Chondrocyte (in vitro differentiated cells): ENCODE measurements at places on chromosomes 3 and 15. TPM values are rescaled to one million over a fixed set of nuclear protein-coding genes. Genes with fewer than 3 reads are reported as not detected.

DNA sequence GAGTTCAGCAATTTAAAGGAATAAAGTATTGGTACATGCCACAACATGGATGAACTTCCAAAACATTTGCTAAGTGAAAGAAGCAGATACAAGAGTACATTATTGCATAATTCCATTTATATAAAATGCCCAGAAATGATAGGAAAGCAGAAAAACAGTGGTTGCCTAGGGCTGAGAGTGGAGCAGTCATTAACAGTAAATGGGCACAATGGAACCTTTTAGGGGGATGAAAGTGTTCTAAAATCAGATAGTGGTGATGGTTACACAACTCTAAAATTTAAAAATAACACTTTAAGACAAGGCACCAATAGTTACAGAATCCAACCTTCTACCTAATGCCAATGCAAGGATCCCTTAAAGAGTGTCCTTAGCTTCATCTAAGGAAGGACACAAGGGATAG lies 34.6 kb downstream of the MSL2 start:
- H3K27me3 ChIP-seq, result no peaks in the 10 kb centered on the region
- H3K27ac ChIP-seq, result no peak overlapping the region
- no peak for DNase-seq
- peaks cover 35% of the 10 kb centered on the region for H3K4me1 ChIP-seq
- no peak overlapping the region for H3K4me3 ChIP-seq
- H3K36me3 ChIP-seq, result no peaks in the 10 kb centered on the region

- no peaks in the 10 kb centered on the region for H3K36me3 ChIP-seq
- H3K27ac ChIP-seq, result no peak overlapping the region
- no peak for DNase-seq
- H3K27me3 ChIP-seq, result no peaks in the 10 kb centered on the region
Measured at GRCh38 chr3:124037326-124037725, 45.4 kb upstream of the ROPN1 start.

DNA sequence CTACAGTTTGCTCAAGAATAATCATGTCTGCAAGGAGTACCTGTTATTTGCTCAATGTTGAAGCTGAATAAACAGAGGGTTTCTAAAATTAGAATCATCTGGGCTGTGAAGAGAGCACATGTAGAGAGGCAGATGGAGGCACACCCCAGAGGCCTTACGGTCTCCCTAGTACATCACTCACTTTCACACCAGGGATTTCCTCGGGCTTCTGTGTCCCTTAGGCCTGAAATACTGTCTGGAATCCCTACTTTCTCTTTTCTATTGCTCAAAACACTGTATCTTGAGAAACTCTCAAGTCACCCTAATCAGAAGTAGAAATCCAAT lies 473.7 kb upstream of the ROBO2 start:
- no peaks in the 10 kb centered on the region for H3K4me1 ChIP-seq
- DNase-seq, result no peak
- no peak overlapping the region for H3K4me3 ChIP-seq
- H3K27ac ChIP-seq, result no peak overlapping the region

- H3K4me1 ChIP-seq, result peaks cover 35% of the 10 kb centered on the region
- no peak overlapping the region for H3K27ac ChIP-seq
- H3K27me3 ChIP-seq, result no peaks in the 10 kb centered on the region
- no peak for DNase-seq
- no peak overlapping the region for H3K4me3 ChIP-seq
Measured at GRCh38 chr15:56821721-56822425, 88.6 kb upstream of the ZNF280D start.

CHL1 gene
- not detected in 3 replicates for total RNA-seq
